NCI-H748 treated with DMSO at 0.1 percent for 48 hours (cell line): ENCODE measurements at places on chromosomes 7 and 10.

DNA sequence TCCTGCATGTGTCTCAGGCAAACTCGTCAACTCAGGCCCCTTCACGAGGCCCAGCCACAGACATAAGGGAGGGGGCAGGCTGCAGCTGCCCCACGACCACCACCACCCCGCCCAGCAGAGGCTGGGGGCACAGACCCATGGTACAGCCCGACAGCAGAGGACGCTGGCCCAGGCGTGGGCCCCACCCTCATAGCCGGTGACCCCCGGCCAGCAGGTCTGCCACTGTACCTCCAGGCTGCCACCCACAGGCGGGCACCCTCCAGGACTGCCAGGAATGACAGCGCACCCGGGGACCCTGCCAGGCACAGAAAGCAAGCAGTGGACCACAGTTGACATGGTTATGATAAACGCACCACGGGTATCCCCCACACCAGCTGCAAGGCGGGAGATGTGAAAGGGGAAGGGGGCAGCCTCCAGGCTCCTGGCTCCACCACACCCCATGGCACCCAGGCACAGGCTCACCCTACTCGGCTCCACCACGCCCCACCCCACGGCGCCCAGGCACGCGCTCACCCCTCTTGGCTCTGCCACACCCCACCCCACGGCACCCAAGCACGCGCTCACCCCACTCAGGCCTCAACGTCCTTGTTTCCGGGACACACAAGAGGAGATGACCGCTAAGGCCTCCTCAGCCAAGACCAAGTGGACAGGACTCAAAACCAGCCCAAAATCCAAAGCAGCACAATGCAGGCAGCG lies 135.9 kb downstream of the MAD1L1 start:
- DNase-seq: no peak

- no peak for DNase-seq
Observed at GRCh38 chr10:63644418-63645142, 123.4 kb downstream of the REEP3 start.

- DNase-seq: no peak
Observed at GRCh38 chr7:30912021-30912730, 523 bp downstream of the AQP1 start.

GRCh38 chr10:1683649-1684048 lies 53.7 kb downstream of the ADARB2 start:
- no peak for DNase-seq

DNA sequence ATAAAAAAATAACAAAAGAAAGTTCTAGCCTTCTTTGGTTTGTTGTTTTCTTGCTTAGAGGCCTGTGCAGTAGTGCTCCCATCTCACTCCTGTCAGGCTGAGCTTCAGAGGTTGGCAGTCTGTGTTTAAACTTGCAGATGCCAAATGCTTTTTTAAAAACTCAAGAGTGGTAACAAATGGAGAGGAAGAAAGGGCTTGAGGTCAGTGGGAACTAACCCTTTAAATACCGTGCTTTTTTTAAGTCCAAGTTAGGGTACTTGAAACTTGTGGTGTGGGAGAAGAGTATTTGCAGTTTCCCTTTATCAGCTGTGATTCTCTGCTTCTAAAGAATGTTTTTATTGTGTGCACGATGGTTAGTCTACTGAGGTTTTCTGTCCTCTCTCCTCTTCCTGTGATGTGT lies 29.4 kb downstream of the ZRANB1 start:
- no peak for DNase-seq

GRCh38 chr7:44272981-44273380 lies 52.4 kb downstream of the CAMK2B start:
- no peak for DNase-seq

GRCh38 chr10:59873896-59874295 lies 32.5 kb downstream of the CCDC6 start:
- no peak for DNase-seq

GRCh38 chr7:25303281-25304181 lies 75.2 kb upstream of the NPVF start:
- DNase-seq: no peak

DNA sequence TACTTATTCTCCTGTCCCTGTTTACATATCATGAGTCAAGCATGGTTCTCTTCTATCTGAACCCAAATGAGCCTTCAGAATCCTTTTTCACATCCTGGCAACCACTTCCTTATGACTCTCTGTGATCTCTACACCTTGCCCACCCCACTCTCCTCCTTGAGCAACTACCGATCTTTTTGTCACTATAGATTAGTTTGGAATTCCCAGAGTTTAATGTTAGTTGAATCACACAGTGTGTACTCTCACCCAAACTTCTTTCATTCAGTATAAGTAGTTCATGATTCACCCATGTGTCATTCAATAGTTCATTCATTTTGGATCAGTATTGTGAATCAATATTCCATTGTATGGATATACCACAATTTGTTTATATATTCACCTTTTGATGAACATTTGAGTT lies 55.3 kb downstream of the TFAM start:
- no peak for DNase-seq

DNA sequence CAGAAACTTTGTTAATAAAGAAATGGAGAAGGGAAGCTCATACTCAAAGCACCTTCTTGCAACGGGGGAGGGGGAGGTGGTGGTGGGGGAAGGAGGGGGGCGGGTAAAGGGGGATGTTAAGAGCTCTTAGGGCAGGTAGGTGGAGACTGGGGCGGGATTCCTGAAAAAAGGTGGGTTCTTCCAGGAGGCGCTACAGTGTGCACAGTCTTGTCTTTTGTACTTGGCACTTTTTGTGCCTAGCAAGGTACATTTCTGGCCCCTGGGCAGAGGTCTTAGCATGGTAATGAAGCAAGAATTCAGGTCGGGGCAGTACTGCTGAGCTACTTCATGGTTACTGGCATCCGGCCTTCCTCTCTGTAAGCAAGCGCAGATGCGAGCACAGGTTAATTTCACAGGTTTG lies 15.2 kb upstream of the LAMB4 start:
- DNase-seq: no peak

- no peak for DNase-seq
Observed at GRCh38 chr10:89985446-89985845, 284.1 kb downstream of the KIF20B start.

GRCh38 chr7:138878856-138879255 lies 80.9 kb upstream of the ATP6V0A4 start:
- DNase-seq: no peak
